T-helper 22 cell (primary cell): ENCODE measurements at places on chromosomes 7 and 10.

GRCh38 chr10:22875581-22875980, 52.3 kb upstream of the ARMC3 start:
- no peak for DNase-seq

GRCh38 chr10:16423599-16423998, 13.2 kb upstream of the PTER start:
- DNase-seq: no peak

- DNase-seq: no peak
Measured at GRCh38 chr10:29056729-29057128, 232.1 kb upstream of the LYZL1 start.

DNA sequence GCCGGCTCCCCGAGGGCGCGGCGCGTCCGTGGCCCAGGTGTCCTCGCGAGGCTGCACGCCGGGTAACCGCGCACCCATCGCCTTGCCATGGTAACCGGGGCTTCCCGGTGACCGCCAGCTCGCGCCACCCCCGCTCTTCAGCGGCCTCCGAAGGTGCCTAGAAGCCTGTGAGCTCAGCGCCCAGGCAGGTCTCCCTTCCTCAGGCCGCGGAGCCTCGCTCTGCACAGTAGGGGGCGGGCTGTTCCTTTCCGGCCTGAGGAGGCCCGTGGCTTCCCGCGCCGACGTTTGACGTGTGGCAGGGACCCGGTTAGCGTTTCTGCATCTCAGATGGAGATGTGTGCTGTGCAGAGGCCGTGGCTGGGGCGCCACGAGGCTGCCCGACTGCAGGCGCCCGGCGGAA, 117.1 kb downstream of the DYNC2I1 start:
- DNase-seq: peak; percentile 21

GRCh38 chr7:133805426-133805825, 321.7 kb upstream of the LRGUK start:
- no peak for DNase-seq

DNA sequence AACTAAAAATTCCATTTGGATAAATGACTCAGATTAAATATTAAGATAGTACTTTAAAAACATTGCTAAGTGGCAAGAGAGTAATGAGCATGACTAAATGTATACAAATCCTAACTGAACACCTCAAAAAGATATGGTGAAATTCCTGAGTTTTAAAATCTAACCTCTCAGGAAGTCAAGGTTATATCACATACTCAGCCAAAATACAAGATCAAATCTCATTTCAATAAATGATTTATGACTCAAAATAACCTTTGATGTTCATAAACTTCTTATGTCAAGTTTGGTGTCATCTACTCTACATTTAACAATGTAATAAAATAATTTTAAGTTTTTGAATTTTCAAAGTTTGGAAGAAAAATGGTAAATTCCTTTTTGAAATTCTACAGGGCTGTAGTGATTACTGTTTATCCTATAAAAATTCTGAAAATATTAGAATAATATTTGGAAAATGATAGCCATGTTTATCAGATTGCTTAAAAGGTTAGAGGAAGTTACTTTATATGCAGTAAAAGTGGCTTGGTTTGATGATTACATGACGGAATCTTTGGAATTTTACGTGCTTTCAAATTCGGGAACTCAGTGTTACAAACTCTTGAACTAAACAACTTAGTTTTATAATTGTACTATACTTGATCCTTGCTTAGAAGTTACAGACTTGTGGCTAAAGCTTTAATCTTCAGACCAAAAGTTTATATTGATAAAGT, 43.7 kb downstream of the ASZ1 start:
- DNase-seq: no peak

DNA sequence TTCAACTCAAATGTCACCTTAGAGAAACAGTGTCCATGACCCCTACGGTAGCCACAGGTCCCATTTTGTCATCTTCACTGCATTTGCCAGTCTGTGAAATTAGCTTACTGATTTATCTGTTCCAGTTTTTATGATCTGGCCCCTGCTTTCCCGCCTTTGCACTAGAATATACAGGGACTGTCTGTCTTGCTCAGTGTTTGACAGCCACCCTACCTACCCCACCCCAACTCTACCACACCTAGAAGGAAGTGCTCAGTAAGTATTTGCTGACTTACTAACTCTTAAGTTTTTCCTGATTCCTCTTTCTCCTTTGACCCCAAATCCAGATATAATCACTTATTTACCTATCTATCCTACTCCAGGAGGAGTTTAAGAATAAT, 49.5 kb downstream of the CREB3L2 start:
- no peak for DNase-seq

- no peak for DNase-seq
Measured at GRCh38 chr10:72310636-72311035, 36.9 kb downstream of the DDIT4 start.

- no peak for DNase-seq
Measured at GRCh38 chr10:89750441-89750840, 49.1 kb downstream of the KIF20B start.

GRCh38 chr10:62297857-62298256, 29.2 kb upstream of the RTKN2 start:
- DNase-seq: no peak

DNA sequence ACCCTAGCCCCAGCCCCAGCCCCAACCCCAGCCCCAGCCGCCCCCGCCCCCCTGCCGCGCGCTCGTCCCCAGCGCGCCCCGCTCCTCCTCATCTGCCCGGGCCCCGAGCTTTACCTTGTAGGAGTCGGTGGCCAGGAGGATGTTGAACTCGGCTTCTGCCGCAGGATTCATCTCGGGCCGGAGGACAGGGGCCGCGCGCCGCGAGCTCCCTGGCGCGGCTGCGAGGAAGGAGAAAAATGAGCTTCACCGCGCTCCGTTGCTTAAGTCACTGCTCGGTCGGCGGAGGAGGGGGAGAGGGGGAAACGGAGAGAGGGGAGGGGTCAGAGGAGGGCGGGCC, at the start of gene NAMPT:
TSS of gene NAMPT (minus strand) at position 270 of the 337 bp plus-strand sequence. CDS start at position 171, 99 bp downstream.
- no peak for DNase-seq

- DNase-seq: no peak
Measured at GRCh38 chr10:28991333-28992270, 297.3 kb upstream of the LYZL1 start.

DNA sequence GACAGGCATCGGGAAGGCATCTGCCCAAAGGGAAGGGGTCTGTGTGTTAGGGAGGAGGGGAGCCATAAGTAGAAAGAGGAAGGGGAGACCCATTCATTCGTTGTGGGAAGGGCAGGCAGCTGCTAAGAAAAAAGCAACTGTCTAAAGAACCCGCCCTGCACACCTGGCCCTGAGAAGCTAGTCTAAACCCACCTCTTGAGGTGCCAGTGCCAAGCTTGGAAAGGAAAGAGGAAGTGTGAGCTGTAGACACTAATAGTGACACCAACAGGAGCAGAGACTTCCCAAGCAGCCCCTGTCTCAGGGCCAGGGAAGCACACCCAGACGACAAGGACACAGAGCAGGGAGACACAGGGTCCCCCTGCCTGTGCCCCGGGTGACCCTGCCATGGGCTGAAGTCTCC, 40.8 kb upstream of the PRSS58 start:
- no peak for DNase-seq

DNA sequence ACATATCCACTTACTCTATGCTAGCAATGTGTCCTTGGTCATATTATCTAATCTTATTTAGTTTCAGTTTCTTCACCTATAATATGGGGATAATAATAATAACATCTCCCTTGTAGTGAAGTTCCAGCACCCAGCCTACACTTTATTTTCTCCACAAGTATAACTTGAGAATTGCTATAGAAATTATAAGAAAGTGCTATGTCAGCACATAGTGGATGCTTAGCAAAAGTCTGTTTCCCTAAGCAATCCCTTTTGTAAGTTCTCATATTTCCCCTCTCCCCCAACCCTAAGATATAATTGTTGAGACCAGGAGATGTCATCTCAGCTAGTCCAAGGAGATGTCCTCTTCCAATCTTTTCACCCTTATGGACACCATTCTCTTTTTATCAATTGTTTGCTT, 5.8 kb upstream of the TRUB1 start:
- DNase-seq: no peak

DNA sequence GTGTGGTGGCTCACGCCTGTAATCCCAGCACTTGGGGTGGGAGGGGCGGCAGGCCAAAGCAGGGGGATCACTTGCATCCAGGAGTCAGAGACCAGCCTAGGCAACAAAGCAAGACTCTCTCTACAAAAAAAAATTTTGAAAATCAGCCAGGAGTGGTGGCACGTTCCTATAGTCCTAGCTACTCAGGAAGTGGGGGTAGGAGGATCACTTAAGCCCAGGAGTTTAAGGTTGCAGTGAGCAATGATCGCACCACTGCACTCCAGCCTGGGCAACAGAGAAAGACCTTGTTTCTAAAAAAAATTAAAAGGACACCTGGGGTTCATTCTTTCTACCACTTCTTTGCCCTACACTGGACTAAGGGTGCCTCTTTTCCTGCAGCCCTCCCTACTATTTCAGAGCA, 15.1 kb downstream of the WAPL start:
- no peak for DNase-seq

- no peak for DNase-seq
Measured at GRCh38 chr10:9399275-9399983, 1344.9 kb downstream of the GATA3 start.

GRCh38 chr7:44313016-44313415, 12.4 kb downstream of the CAMK2B start:
- DNase-seq: no peak

- no peak for DNase-seq
Measured at GRCh38 chr7:101792051-101792681, 25.3 kb upstream of the CUX1 start.
